Fibroblast of the aortic adventitia (primary cell): ENCODE measurements at places on chromosomes 3 and 15. TPM values are rescaled to one million over a fixed set of nuclear protein-coding genes. Genes with fewer than 3 reads are reported as not detected.

GRCh38 chr3:170355738-170356595, 1.5 kb upstream of the SKIL start:
- DNase-seq = peak; percentile 65

DNA sequence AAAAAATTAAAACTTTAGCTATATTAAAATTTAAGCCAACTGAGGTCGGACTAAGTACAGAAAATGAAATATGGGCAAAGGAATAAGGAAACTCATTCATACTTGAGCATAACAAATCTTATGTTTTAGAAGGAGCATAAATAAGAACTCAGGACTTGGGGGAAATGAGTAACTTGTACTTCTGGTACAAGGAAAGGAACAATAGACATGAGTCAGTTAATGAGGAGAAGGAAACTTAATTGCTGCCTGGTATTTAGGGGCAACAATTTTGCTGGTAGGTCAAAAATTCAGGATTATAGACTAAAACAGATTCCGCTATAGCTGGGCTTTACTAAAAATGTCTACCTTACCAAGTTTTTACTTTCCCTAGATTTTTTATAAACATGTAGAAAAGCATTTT, 113.1 kb downstream of the MYO5A start:
- no peak for DNase-seq

Gene BFSP2
- total RNA-seq = not detected in 2 replicates

- DNase-seq = no peak
These were observed 3.0 kb upstream of the VIPR1 start for GRCh38 chr3:42499478-42499871.

Gene GPR176
- total RNA-seq = 49.7 and 160 TPM in 2 replicates

DNA sequence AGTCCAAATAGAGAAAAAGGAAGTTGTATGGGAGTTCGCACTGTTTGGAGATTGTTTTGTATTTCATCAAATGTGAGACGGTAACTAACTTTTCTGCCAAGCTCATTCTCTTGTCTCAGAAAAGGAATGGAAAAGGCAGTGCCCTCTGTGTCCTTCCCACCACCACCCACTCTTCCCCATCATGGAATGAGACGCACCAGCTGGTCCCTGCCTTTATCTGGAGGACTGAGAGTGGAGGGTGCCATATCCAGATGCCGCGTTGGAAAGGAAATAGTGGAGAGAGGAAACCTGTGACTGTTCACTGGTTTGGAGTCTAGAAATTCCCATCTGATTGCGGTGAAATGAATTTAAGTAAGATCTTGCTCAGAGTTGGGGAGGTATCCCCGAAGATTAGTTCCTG, 3.7 kb upstream of the CCK start:
- DNase-seq = no peak

DNA sequence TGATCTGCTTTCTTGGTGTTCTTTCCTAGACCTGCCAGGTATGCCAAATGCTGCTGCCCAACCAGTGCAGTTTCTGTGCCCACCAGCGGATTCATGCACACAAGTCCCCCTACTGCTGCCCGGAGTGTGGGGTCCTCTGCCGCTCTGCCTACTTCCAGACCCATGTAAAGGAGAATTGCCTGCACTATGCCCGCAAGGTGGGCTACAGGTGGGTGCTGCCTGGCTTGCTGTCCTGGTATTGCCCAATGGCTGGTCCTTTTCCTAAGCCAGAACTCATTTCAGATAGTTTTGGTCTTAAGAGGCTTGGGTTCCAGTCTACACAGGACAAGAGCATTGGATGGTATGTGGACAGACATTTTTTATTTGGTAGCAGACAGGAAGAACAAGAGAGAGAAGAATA, 26.5 kb upstream of the ALPK3 start:
- no peak for DNase-seq

- no peak for DNase-seq
These were observed 159.2 kb upstream of the SLC24A5 start for GRCh38 chr15:47961401-47962090.

DNA sequence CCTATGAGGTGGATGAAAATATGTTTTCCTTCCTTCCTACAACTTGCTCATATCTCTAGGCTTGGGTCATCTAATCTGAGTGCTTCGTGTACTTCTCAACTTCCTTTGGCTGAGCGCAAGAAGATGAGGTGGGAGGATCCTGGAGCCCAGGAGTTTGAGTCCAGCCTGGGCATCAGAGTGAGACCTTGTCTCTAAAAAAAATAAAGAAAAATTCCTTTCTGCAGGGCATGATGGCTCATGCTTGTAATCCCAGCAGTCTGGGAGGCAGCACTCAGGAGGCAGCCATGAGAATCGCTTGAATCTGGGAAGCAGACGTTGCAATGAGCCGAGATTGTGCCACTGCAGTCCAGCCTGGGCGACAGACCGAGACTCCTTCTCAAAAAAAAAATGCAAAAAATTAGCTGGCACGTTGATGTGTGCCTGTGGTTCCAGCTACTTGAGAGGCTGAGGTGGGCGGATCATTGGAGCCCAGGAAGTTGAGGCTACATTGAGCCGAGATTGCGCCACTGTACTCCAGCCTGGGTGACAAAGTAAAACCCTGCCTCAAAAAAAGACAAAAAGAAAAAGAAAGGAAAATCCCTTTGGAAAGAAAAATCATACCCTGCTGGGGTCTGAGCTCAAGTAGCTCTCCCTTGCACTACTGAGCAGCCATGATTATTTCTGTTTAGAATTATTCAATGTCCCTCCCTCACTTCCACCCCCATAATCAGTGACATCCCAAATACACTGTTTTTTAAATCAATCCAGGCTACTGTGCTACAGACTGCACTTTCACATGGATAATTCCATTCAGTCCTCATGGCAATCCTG, 28.0 kb upstream of the RAB11A start:
- DNase-seq = peak; percentile 14

Gene GATA2
- 5.5 and 9.3 TPM in 2 replicates for total RNA-seq

GRCh38 chr3:13718000-13718399, 161.9 kb downstream of the WNT7A start:
- DNase-seq = no peak

Gene GRAMD1C
- 9.2 and 12.1 TPM in 2 replicates for total RNA-seq

DNA sequence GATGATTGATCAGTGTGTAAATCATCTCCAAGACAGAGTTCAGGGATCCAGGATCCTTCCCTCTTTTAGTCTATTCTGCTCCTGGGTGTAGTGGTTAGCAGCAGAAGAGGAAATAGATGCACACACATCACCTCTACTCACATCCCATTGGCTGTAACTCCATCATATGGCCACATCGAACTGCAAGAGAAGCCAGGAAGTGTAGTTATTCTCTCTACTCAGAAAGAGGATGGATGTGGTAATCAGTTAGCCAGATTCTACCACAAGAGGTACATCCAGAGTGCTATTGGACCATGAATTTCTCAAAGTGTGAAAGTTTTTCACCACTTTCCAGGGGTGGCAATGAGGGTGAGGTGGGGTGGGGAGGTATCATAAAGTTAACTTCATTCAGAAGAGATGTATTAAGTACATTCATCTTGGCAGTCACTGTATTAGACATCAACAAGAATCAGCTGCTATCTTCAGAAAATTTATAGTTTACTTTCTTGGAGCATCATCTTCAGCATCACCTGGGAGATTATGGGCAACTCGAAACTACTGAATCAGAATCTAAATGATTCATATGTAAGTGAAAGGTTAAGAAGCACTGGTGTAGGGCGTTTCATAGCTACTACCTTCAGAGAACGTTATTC, 60.6 kb upstream of the GAP43 start:
- no peak for DNase-seq

Gene RTP1
- total RNA-seq = not detected in 2 replicates

GRCh38 chr3:5305684-5305989, 118.1 kb downstream of the EDEM1 start:
- DNase-seq = no peak

- DNase-seq = no peak
These were observed 44.2 kb downstream of the WNT5A start for GRCh38 chr3:55442861-55443260.

DNA sequence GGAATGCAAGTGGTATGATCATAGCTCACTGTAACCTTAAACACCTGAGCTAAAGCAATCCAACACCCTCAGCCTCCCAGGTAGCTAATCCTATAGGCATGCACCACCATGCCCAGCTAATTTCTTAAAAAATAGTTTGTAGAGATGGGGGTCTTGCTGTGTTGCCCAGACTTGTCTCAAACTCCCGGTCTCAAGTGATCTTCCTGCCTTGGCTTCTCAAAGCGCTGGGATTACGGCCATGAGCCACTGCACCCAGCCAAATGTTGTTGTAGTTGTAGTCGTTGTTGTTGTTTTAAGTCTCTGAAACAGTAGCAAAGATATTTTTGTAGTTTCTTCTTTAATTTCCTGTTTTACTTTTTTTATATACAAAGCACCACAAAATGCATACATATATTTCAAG, 616.6 kb downstream of the NAALADL2 start:
- no peak for DNase-seq

DNA sequence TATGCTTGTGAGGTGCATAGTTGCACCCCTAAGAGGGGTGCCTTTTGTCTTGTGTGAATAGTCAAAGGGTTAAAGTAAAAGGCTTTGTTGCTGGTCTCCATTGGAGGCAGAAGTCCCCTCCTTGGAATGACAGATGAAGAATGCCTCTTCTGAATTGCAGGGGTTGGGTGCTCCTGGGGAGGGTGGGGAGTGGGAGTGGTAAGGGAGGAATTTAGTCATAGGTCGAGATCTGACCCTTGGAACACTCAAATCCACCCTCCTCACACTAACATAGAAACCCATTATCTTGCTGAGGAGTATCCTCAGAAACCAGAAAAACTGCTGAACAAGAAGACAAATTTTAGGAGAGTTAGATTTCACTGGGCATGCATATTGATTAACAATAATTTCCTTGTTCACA, 4.7 kb downstream of the CTXND1 start:
- no peak for DNase-seq

- no peak for DNase-seq
These were observed 37.3 kb downstream of the ATP2B2 start for GRCh38 chr3:10467904-10468612.
